ENCODE measurements at places on chromosomes 2 and 18.

DNA sequence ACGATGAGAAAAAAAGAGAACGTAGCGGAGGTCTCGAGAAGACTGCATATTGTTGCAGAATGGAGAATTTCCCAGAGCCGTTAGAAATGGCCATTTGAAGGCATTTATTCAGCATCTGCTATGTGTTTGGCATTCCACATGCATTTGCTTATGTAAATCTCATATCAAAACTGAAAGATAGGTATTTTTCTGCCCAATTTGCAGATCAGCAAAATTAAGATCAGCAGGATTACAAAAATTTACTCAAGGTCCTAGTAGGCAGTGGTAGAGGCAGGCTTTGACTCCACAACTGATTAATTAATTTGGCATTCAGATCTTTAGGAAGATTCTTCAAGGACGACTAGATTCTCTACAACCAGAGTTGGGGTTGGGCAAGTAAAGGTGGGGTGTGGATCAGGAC is 1.8 kb upstream of the E2F6 start:
- no peak for DNase-seq

- no peak for DNase-seq
Observed at GRCh38 chr2:227562581-227562980, 36.1 kb upstream of the SCYGR2 start.

- no peak for DNase-seq
Observed at GRCh38 chr2:84870306-84870705, 10.6 kb downstream of the TRABD2A start.

DNA sequence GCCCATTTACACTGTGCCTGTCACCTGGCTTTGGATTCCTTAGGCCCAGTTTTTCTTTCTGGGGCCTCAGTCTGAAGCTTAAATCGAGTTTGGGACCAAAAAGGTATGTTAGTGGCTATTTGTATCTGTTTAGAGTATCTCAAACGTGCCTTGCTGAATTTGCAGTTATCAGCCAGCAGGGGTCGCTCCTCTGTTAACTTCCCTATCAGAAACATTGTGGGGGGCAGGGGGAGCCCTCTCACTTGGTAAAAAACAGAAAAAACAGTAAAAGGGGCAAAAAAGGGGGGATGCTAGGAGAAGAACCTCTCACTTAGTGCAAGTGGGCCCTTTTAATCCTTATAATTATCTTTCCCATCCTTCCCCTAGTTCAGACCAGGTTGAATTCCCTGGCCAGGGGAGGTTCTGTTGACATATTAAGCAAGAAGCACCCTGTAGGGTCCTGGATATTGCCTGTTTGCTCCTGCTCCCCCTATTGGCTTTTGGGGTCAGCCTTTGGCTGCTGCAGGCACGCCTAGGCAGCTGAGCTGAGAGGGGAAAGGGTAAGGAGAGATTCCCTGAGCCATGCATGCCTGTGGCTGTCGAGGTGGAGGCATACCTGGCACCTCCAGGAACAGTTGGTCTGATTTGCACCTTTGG is 8.8 kb upstream of the IFIH1 start:
- no peak for DNase-seq

- no peak for DNase-seq
Observed at GRCh38 chr2:152432765-152433164, 97.8 kb downstream of the FMNL2 start.

DNA sequence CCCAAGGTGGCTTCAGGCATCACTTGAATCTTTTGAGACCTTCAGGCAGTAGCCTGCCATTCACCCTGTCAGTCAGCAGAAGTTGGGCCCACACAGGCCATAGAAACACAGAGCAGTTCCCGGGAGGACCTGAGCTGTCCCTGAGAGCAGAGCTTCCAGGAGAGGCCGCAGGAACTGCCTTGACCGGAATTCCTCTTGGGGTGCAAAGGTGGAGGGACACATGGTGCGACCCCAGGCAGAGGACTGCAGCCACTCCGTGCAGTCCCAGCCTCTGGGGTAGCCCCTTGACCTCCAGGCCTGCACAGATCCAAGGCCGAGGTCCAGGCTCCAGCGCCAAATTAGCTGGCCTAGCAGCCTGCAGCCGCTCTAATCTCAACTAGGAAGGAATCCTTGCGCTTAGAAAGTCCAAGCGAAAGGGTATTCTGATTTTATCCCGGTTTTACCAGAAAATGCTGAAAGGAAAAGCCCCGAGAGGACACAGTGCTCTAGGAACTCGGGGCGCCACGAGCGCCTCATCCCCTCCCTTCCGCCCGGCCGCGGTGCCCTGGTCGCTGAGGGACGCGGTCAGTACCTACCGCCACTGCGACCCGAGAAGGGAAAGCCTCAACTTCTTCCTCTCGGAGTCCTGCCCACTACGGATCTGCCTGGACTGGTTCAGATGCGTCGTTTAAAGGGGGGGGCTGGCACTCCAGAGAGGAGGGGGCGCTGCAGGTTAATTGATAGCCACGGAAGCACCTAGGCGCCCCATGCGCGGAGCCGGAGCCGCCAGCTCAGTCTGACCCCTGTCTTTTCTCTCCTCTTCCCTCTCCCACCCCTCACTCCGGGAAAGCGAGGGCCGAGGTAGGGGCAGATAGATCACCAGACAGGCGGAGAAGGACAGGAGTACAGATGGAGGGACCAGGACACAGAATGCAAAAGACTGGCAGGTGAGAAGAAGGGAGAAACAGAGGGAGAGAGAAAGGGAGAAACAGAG is 5.4 kb downstream of the SIX2 start:
- no peak for DNase-seq

- DNase-seq = no peak
Observed at GRCh38 chr18:692824-693223, 19.6 kb downstream of the ENOSF1 start.

DNA sequence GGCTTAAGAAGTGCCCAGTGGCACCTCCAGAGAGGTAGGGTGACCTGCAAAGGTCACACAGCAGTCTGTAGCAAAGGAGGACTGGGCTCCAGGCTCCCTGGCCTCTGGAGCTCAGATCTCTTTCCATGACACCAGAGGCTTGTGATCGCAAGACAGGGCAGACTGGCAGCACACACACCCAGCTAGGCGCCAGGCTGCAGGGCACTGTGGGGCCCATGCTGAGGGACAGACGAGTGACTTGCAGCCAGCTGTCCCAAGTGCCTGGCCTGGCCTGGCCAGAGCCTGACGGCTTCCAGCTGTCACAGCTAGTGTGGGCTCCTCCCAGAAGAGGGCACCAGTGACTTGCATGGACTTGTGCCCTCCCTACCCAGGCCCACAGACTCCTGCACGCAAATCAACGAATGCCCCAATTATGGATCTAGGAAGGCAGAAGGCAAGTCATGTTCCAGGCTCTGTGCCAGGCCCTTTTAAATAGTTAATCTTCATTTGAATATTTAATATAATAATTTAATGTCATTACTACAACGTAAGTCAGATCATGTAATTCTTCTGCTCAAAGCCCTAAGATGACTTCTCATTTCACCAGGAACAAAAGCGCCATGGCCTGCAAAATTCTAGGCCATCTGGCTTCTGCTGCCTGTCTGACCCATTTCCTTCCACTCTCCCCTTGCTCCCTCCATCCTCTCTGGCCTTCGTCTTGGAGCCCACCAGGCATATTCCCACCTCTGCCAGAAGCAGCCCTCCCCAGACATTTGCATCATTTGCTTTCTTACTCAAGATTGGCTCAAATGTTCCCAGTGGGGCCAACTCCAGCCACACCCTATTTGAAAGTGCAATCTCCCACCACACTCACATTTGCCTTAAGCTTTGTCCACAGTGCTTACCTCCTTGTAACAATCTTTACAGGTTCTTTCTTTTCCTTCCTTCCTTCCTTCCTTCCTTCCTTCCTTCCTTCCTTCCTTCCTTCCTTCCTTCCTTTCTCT is 3.7 kb upstream of the SPEG start:
- peak; percentile 92 for DNase-seq

- DNase-seq = no peak
Observed at GRCh38 chr18:60123031-60123430, 223.2 kb downstream of the PMAIP1 start.

DNA sequence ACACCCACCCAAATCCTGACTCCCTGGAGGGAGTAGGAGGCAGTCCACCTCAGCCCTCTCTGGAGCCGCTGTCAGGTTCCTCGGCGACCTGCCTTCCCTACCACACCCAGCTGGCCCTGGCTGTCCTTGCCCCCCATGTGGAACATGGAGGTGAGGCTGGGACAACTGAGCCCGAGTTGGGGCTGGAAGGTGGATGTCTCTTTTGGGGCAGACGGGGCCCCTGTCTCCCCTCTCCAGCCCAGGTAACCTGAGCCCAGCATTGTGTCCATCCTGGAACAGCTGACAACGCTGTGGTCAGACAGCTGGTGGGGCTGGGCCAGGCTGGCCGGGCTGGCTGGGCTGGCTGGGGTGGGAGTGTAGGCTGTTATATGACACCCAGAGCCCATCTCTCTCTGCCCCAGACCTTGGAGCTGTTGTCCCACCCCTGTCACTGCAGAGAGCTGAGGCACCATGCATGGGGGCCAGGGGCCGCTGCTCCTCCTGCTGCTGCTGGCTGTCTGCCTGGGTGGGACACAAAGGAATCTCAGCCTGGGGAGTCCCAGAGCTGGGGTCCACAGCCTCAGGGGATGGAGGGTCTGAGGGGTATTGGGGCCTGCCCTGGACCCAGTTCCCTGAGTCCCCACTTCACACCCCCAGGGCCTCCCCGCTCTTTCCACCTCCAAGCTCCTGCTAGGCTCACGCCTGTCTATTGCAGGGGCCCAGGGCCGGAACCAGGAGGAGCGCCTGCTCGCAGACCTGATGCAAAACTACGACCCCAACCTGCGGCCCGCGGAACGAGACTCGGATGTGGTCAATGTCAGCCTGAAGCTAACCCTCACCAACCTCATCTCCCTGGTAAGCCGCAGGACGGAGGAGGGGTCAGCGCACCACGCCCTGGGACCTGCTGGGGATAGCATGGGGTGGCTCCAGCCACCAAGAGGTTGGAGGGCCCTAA is at the start of gene CHRNG:
CHRNG (plus strand) TSS at position 395 of the 934 bp plus-strand sequence; CDS start at position 451, 56 bp downstream.
- DNase-seq = no peak

- DNase-seq = no peak
Observed at GRCh38 chr2:209591021-209591420, 167.2 kb downstream of the MAP2 start.

DNA sequence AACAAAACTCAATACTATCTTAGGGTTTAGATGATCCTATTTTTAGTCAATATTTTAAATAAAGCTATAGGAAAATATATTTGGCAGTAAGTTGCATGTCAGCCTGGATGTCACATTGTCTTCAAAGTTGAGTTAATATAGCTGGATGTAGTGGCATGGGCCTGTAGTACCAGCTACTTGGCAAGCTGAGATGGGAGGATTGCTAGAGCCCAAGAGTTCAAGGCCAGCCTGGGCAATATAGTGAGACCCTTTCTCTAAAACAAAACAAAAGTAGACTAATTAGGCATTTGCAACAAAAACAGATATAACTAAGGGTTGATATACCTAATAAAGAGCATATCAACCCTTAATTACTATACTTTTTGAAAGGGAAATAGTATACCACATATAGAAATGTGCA is 254.6 kb upstream of the KCNJ3 start:
- no peak for DNase-seq

DNA sequence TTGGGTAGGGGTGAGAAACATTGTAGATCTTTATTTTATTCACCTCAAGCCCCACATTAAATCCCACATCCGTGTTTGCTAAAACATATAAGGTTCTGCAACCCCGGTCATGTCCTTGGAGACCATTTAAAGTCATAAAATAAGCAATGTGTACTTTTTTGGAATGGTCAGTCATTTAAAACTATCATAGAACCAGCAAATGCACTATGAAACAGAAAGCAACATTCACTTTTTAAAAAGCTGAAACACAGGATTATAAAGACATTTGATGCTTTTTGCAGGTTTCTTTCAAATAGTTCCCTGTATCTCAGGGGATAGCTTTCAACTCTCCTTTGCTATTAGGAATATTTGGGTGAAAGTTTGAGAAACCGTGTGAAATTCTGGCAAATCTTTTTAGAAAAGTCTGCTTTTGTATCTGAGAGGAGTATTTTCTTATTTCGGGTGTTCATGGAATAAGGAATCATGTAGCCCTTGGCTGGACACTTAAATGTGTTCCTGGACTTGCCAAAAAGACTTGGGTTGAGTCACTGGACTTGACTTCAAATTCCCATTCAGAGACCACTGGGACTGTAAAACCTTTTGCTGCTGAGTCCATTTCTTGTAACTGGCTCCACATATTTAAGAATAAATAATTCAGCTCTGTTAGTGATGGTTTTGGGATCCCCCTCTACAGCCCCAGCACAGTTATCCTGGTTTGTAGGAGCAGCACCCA is 5.9 kb upstream of the CETN1 start:
- no peak for DNase-seq

- DNase-seq = no peak
Observed at GRCh38 chr2:232464544-232464885, 8.6 kb downstream of the ALPI start.
